ENCODE measurements at places on chromosomes 5 and 9.

- DNase-seq = no peak
Observed at GRCh38 chr5:44225231-44226160, 163.7 kb downstream of the FGF10 start.

- no peak for DNase-seq
Observed at GRCh38 chr5:117837786-117838185, 1150.6 kb downstream of the DTWD2 start.

GRCh38 chr9:36597412-36598178, 24.9 kb downstream of the MELK start:
- no peak for DNase-seq

DNA sequence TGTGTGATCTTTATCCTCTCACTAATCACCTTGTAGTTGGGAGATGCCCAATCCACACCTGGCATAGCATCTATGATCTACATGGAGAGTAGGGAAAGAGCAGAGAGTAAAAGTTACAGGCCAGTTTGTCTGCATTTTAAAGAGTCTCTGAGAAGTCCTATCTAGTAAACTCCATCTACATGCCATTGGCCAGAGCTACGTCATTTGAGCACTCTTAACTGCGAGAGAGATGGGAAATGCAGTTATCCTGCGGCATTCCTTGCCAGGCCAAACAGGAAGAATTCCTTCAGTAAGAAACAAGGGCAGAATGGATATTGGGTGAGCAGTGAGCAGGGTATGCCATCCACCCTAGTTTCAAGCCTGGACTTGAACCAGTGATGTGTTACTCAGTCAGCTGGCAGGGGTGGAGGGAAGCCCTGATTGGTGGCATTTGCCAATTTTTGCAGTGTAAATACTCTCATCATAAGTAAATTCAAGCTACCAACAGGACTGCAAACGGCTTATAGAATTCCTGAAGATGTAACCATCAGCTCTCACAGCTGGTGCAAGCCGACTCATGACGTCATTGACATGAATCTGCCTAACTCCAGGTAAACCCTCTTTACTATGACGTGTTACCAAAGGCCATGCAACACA, 156.8 kb upstream of the MSX2 start:
- DNase-seq = no peak

DNA sequence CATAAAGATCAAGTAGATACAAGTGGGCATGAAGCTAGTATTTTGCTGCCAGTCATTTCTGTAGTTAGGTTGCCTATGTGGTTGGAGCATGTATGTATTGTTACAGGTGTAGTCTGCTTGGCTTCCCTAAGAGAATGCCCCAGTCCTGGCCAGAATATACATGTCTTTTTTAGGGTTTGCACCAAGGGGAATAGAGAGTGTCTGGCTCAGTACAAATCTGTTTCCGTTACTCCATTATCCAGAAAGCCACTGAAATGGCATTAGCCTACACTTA, 23.2 kb downstream of the TGFBR1 start:
- no peak for DNase-seq

All from CD8-positive, alpha-beta T cell (primary cell).